ENCODE measurements at places on chromosomes 11 and 22. TPM values are rescaled to one million over a fixed set of nuclear protein-coding genes. Genes with fewer than 3 reads are reported as not detected.

GRCh38 chr22:44137415-44137814 lies 43.3 kb upstream of the PARVG start:
- no peak for DNase-seq

DNA sequence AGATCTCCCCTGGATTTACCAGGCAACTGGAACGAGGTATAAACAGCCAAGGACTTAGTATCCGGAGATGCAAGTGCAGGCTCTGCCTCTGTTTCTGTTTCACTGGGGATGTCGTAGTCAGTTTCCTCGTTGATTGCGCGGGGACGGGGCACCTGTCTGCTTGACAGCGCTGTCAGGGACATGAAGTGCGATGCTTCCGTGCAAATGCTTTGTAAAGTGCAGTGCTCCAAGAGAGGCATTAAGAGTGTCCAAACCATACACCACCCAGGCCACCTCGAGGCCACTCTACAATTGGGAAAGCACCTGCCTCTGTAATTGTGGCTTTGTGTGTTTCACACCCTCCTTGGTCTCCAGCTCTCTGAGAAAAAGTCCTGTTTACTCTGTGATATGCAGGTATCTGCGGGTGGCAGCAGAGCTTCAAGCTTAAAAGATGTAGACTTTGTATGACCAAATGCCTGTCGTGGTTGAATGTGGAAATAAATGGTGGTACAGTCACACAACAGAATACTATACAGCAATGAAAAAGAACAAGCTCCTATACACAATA lies 18.6 kb upstream of the CD5 start:
- DNase-seq: no peak

- no peak for DNase-seq
Measured at GRCh38 chr11:63687845-63688244, 6.5 kb downstream of the RTN3 start.

DNA sequence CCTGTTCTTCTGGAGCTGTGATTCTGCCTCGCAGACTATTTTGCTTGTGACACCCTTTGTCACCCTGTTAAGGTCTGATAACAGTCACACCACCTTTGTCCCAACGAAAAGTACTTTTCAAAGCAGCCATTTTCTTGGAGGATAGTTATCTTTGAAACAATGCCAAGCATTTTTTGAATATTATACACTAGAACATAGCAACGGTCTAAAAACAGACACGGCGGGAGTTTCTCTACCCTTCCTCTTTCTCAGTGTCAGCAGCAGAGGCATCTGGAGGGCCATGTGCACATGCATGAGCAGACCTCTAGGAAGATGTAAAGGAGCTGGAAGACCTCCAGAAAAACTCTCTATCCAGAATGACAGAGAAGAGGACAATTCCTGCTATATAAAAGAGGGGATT lies 86.5 kb downstream of the TRPC6 start:
- no peak for DNase-seq

- no peak for DNase-seq
Measured at GRCh38 chr11:122920579-122920978, 38.0 kb downstream of the JHY start.

TRPC6 gene
- not detected for polyA plus RNA-seq

- DNase-seq: no peak
Measured at GRCh38 chr11:26676641-26677040, 45.2 kb downstream of the SLC5A12 start.

DNA sequence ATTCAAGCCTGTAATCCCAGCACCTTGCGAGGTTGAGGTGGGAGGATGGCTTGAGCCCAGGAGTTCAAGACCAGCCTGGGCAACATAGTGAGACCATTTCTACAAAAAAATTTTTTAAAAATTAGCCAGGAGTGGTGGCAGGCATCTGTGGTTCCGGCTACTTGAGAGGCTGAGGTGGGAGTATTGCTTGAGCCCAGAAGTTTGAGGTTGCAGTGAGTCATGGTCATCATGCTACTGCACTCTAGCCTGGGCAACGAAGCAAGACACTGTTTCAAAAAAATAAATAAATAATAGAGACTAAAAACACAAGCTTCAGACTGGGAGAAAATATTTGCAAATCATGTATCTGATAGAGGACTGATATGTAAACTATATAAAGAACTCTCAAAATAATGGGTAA lies 33.2 kb downstream of the BTBD10 start:
- DNase-seq: no peak

TENM4 gene
- 6.0 TPM for polyA plus RNA-seq

GRCh38 chr11:73597336-73597955 lies 466 bp downstream of the FAM168A start:
- DNase-seq: peak; percentile 20

- no peak for DNase-seq
Measured at GRCh38 chr11:4090258-4090657, 4.3 kb upstream of the RRM1 start.

C11orf16 gene
- not detected for polyA plus RNA-seq

- no peak for DNase-seq
Measured at GRCh38 chr11:833849-834311, 1.1 kb downstream of the CD151 start.

DNA sequence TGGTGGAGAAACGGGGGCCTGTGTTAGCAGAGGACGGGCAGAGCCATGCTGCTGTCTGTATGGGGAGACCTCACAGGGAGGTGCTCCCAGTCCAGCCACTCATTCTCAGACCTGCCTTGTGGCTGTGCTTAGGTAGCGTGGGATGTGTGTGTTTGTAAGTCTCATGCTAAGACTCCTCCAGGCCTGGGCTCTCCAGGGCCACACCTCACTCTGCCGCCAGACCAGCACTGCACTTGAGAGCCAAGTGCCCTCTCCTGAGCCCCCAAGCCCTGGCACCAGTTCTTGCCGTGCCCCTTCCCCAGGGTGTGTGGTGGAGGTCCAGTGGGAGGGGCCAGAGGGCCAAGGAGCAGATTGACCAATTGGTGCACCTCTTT lies 108.8 kb downstream of the BCR start:
- no peak for DNase-seq

GRCh38 chr11:126147208-126148111 lies 64.0 kb downstream of the RPUSD4 start:
- DNase-seq: no peak

DNA sequence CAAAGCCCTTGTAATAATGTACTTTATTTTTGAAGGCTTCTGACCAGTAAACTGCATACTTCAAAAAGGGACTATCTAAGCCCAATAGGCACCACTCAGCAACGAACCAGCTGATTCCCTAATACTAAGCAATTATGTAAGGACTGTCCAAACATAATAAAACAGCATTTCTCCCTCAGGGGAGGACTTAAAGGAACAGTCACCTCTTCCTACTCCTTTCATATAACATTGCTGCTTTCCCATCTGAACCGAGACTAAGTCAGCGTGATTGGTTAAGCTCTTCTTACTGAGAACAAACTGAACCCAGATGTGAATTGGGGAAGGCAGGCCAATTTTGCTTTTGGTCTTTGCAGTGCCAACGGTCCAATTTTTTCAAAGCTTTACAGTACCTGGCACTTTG lies 420.0 kb downstream of the METTL15 start:
- DNase-seq: no peak

- DNase-seq: no peak
Measured at GRCh38 chr11:133197425-133197824, 334.9 kb downstream of the OPCML start.

DNA sequence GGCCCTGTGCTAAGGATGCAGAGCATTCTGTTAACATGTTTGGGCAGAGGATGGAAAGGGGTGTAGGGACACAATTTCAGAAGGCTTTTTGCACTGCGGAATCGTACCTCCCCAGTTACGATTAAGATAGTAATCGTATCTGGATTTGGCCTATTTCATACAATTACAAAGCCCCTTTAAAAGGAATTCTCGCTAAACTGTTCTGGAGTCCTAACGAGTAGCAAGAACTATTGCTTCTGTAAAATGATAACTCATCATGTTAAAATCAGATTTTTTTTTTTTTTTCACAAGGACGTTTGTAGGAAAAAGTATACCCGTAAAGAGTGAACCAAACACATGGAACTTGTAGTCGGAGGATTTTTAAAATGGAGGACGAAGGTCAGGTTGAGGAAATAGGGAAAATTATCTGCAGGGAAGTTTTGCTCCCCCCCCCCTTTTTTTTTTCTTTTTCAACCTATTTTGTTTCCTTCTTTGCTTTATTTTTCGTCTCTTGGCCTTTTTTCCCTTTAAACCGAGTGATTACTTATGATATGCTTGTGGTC lies 934 bp downstream of the HSD17B12 start:
- no peak for DNase-seq

DNA sequence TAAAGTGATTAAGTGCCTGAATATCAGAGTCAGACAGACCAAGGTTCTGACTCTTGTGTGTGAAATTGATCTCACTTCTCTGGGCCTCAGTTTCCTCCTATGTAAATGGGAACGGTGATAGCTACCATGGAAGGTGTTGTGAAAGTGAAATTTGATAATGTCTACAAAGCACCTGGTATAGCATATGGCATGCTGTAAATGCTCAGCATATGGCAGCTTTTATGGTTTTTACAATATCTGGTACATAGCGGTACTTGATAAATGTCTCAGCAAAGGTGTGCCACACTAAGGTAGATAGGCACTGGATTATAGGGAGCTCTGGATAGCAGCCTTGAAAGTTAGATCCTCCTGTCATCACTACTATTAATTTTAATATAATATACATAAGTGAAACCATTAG lies 19.9 kb downstream of the POU2AF2 start:
- no peak for DNase-seq

CLDN5 gene
- polyA plus RNA-seq: not detected

STIM1 gene
- 29.5 TPM for polyA plus RNA-seq

CCDC87 gene
- polyA plus RNA-seq: 0.06 TPM

BDNF gene
- 21.3 TPM for polyA plus RNA-seq

LDLRAD3 gene
- 10.6 TPM for polyA plus RNA-seq

DNA sequence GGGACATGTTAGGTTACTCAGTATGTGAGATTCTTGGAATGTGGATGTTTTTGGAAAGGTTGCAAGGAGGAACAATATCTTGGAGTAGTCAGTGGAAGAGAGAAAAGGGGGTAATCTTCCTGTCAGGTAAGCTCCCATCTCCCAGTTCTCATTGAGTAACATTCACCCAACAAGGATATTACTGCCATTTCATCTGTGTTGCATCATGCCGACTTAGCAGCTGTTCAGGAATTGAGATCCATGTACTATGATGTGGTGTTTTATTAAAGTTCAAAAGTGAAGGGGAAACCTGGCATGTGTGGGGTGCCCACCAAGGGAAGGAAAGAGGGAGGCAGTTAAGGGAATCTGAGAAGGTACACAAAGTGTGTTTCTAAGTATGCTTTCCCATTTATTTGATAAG lies 58.4 kb upstream of the RASSF10 start:
- DNase-seq: no peak

PRMT3 gene
- polyA plus RNA-seq: 10.8 TPM

DNA sequence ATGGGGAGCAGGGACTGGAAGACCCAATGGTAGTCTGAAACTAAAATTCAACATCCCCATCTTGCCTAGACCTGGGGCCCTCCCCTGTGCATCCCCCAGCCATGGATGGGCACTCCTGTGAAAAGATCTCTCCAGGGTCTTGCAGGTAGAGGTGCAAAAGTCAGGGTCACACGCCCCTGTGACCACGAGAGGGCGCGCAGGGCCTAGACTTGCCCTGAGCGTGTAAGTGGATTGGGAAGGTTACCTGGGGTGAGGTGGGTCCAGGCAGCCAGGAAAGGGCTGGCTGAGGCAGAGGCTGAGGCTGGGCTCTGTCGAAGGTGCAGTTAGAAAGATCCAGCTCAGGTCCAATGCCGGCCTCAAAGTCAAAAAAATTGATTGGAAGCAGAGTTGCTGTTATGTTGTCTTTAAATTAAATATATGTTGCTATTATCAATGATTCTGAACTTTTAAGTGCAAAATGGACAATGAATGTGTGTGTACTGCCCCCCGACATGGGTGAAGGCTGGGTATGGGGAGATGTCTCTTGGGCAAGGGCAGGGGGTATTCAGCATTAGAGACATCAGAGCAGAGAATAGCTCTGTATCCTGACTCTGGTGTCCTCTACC lies 4.8 kb upstream of the POU2F3 start:
- peak; percentile 78 for DNase-seq

DNA sequence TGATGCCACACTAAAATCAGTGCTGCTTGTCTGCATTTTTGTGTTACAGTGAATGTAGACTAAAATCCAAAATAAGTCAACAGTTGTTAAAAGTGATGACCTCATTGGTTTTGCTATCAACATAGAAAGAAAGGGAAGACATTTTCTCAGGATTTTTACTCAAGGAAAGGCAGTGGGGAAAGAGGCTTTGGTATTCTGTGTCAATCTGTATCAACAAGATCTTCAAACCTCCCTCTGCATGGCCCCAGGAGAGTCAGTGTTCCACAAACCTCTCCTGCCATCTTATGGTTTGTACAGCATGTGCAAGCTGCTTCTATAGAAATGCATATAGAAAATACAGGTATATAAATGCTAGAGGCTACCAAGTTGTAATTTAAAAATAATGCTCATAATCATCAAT lies 13.8 kb upstream of the OR51M1 start:
- DNase-seq: peak; percentile 1

DNA sequence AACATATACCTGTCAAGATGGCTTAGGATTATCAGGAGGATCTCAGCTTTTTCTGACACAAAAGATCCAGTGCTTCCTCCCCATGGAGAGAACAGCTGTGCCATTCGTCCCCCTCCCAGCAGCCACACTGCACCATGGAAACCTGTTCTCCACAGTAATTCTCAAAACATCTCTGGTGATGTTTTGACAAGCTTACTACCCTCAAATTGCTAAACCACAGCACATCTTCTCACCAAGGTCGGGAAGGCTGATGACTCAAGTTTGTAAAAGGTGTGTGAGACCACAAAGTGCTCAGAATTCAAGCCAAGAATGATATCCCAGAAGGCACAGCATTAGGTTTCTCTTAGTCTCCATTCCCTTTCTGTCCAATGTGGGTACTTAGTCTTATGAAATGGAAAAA lies 3.9 kb upstream of the RAB38 start:
- DNase-seq: no peak

DNA sequence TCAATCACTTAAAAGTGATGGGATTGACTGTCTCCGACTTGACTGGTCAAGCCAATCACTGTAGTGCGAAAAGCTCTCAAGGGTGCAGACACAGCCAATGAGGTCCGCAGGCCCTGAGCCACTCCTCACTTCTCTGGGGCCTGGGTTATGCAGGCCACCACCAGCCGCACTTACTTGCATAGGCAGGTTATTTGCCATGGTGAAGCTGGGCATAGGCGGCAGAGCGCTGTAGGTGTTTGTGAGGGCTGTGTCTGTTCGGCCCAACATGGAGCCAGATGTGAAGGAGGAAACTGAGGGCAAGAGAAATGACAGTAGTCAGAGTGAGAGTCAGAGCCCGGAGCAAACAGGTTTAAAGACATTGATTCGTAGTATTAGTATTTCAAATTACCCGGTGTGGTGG lies 17.9 kb downstream of the PAX6 start:
- no peak for DNase-seq

DNA sequence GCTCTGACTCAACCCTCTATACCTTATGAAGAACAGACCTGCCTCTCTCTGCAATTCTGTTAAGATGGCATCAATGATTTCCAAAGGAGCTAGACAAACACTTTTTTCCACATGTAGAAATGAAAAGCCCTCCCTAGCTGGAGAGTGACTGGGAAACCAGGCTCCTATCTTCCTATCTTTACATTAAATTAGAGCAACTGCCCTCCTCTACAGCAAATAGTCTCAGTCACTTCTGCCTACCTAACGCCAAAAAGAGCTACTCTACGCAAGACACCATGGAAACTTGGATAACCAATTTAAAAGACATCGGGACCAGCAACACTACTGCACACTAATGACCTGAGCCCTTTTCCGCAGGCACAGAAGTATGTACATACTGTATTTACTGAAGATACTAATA lies 84.8 kb downstream of the MICAL3 start:
- peak; percentile 38 for DNase-seq
